Caco-2 (cell line): ENCODE measurements at places on chromosomes 1 and 21.

- no peak for DNase-seq
Measured at GRCh38 chr1:78619803-78620579, at the start of gene IFI44L. Gene IFI44L (plus strand): TSS chr1:78620448. CDS start chr1:78627916, 7,468 bp downstream.

- DNase-seq = no peak
Measured at GRCh38 chr1:237287876-237288521, 246.0 kb downstream of the RYR2 start.

DNA sequence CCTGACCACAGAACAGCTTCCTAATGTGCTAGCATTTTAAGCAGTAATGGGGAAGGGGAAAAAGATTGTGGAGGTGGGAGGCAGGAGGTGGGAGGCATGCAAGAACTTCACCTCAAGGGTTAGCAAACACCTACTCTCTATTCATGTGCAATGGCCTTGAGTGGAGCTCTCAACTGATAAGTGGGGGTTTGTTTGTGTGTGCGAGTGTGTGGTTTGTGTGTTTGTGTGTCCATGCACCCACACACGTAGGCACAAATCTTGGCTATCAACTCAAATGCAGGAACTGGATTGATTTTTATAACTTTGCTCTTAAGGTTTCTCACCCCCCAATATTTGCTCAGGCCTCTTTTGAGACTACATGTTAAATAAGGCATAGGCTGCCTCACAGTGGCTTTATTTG lies 78.6 kb downstream of the SYT6 start:
- no peak for DNase-seq

GRCh38 chr1:79082233-79082632 lies 75.7 kb upstream of the ADGRL4 start:
- no peak for DNase-seq

DNA sequence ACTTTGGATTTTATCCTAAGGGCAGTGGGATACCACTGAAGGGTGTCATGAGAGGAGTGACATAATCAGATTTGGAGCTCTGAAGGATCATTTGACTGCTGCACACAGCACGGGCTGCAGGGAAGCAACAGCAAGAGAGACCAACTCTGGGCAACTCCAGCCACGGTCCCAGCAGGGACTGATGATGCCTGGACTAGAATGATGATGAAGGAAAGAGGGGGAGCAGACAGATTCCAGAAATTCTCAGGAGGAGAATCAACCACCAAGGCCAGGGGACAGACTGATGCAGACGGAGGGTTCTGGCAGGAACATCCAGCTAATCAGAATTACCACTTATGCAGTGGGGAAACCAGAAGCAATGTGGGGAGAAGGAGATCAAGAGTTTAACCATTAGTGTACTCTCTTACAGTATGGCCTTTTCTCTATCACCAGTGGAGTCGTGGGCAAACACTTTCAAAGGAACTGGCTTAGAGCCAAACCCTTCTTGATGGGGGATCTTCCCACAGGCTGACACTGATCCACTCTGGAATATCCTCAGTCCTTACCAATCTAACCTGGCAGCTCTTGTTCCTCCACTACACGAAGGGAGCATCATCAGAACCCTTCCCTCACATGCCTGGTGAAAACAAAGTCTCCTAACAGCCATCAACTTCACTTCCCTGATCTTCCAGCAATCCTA lies 3.3 kb downstream of the URB1 start:
- DNase-seq = no peak

DNA sequence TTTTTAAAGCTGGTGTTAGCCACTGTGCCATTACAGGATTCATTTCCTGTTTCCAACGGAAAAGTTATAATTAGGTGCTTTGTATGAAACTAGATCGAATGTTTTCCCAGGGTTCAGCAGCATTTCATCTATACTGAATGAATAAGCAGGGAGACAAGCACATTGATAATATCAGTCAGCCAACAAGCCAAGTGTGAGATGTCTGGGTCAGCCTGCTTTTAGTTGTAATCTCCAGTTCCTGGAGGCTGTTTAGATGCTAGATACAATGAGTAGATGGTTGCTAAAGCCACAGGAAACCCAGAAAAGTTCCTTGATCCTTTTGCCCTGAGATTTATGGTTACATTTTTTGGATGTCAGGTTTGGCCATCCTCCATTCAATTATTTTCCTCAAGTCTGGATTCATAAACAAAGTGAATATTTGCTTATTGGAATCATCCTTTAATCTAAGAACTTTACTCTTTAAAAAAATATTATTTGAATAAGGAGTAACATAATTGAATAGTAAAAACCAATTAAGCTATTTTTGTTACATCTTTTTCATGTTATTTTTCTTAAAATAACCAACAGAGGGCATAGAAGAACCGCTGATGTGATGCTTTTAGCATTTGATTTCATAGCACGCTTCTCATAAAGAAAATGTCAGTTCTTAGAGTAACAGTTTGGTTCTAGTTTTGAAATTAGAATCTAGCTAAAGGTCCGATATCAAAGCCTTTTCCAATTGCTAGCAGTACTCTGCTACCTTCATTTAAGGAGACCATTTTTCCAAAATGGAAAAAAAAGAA lies 76.6 kb downstream of the HSPA13 start:
- no peak for DNase-seq

DNA sequence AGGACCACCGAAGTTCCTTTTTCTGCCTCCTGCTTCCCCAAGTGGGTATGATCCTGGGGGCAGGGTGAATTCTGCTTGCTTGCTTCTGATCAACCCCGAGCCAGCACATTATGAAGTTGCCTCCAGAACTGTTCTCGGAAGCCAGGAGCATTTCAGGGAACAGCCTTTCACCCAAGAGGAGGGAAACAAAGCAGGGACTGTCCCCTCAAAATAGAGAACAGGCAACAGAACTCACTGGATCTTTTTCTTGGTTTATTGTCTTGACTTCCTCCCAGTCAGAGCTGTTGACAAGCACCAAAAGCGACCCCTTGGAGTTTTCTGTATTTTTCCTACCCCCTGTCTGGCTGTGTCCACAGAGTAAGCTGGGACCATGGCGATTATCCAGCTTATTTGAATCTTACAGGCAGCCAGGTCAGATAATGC lies 258.3 kb upstream of the SGIP1 start:
- DNase-seq = no peak

DNA sequence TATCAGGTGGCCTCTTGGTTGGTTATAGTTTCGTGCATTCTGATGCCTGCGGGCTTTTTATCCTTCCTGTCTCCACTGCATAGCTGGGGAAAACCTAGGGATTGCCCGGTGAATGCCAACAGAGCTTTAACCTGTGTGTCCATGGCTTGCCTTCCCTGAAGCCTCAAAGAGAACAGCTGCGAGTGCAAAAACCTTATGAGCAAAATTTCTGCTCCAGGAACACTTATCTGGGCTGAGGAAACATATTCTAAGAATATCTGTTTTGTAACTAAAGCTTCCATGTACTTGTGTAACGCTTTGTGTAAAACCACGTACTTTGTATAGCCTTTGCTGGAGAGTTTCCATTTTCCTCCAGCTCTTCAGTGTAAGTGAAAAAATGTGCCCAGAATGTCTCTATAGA lies 7.2 kb downstream of the CNST start:
- DNase-seq = no peak

- DNase-seq = no peak
Measured at GRCh38 chr1:159779403-159779851, 1.3 kb upstream of the DUSP23 start.

GRCh38 chr21:14923468-14923867 lies 141.3 kb downstream of the NRIP1 start:
- DNase-seq = no peak

- no peak for DNase-seq
Measured at GRCh38 chr1:233565313-233565712, 48.6 kb upstream of the KCNK1 start.

GRCh38 chr1:41102653-41103052 lies 81.1 kb upstream of the SLFNL1 start:
- no peak for DNase-seq

DNA sequence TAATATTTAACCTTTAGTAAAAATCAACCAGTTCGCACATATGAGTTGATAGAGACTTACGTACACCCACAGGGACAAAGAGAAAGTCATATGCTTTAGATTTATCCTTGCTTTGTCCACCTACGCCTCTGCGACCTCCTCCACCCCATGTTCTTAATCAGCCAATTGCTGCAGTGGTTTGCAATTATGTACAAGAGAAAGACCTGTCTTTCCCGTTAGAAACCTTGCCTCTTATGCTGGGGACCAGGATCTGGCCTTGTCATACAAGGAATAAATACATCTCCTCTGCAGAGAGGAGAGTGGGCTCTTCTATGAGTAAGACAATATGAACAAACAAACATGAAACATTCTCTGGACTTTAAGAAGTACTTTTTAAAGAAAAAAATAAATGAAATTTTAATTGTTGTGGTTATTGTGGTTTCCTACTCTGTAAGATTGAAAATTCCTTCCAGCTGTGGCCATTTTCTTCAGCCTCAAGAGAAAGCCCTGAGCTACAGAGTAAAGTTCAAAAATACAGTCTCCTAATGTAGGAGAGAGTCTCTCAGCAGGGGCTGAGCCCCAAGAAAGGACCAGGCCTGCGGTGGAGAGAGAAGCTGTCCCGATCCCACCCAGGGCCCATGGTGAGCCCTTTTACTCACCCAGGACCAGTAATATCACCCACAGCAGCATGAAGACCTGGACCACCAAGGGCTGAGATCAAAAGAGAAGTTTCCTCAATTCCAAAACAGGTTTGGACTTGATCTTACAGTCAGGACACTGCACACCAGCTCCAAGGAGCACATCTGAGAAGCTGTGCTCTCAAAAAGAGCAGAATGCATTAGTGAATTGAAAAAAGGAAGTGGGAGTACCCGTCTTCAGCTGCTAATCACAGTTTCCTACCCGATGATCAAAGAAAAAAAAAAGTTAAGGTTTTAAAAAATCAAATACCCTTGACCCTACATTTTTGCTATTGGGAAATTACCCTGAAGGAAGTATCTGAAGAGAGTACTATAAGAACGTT lies at the start of gene FCRL5:
Gene FCRL5, minus strand, starts transcription at position 822 of the 1,000 bp plus-strand sequence. Its CDS starts 153 bp downstream, at position 669.
- no peak for DNase-seq

DNA sequence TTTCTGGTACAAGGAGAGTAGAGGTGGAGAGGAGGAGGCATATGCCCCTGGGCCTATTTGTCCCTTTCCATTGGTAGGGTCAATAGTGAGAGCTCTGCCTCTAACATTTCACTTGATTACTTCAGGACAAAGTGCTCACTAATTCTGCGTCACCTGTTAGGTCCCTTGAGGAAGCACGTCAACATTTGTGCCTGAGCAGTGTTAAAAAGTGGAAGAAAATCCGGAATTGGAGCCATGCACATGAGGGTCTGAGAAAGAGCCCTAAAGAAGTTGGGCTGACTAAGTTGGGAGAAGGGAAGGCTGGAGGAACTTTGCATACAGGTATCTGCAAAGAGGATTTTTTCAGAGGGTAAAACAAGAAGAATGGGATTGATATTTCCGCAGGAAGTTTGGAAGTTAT lies 1.9 kb downstream of the SLC25A44 start:
- no peak for DNase-seq

GRCh38 chr1:52266507-52266906 lies 99.5 kb downstream of the CC2D1B start:
- DNase-seq = no peak

DNA sequence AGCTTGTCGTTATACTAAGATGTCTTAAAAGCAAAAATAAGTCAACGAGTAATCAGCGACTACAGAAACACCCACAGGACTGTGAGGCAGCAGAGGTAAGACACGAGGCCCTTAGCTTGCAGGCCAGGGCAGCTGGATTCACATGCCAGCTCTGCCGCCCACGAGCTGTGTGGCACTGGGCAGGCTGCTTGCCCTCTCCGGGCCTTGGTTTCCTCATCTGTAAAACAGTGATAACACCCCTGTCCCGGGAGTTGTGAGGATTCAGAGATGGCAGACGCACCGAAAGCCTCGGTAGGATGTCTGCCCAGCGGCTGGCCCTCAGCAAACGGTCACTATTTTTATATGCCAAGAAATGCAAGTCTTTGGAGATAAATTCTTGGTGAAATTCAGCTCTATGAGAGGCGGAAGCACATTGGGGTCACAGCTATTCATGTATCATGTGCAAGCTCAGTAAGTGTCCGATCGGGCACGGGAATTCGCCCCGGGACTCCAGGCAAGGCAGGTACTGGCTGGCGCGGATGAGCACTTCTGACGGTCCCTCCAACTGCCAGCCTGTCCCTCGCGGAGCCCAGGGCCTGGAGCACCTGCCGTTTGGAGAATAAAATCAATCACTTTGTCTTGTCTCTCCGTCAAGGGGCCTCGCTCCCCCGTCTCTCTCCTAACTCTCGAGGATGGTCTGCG lies 1.1 kb downstream of the C2CD2 start:
- DNase-seq = no peak

- no peak for DNase-seq
Measured at GRCh38 chr1:167825419-167826079, 88.4 kb downstream of the ADCY10 start.

DNA sequence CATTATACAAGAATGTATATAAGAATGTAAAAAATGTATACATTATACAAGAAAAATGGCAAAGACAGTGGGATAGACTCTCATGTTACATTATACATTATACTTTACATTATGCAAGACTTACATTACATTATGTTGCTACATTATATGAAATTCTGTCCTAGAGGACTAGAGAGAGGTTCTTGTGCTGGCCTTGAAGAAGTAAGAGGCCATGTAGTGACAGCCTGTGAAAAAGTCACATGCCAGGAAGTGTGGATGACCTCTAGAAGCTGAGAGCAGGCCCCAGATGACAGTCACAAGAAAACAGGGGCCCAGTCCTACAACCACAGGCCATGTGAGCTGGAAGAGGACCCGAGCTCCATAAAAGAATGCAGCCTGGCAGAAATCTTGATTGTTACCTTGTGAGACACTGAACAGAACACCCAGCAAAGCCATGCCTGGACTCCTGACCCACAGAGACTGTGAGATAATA lies 30.5 kb upstream of the AHCYL1 start:
- no peak for DNase-seq

DNA sequence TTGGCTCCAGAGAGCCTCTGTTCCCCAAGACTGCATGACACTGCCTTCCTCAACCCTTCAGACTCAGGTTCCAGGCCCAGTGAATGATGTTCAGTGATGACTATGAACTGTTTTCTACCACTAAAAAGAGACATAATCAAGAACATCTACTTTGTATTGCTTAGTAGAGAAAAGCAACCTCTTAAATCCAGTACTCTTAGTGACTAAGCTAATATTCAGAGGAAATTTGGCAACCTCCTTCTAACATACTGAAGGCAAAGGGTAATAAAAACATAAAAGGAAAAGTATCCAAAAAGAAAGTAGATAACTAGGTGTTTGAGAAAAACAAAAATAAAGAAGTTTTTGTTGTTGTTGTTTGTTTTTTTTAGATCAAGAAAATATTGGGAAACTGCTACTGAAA lies 153.3 kb upstream of the RUNX1 start:
- no peak for DNase-seq

- DNase-seq = no peak
Measured at GRCh38 chr1:24175033-24175755, 11.9 kb downstream of the IFNLR1 start.

GRCh38 chr1:208198236-208198635 lies 45.9 kb downstream of the PLXNA2 start:
- DNase-seq = no peak

- no peak for DNase-seq
Measured at GRCh38 chr1:79204779-79205479, 198.4 kb upstream of the ADGRL4 start.

DNA sequence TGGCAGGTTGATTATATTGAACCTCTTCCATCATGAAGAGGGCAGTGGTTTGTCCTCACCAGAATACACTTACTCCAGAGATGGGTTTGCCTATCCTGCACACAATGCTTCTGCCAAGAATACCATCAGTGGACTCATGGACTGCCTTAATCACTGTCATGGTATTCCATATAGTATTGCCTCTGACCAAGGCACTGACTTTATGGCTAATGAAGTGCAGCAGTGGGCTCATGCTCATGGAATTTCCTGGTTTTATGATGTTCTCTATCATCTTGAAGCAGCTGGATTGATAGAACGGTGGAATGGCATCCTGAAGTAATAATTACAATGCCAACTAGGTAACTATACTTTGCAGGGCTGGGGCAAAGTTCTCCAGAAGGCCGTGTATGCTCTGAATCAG lies 16.6 kb upstream of the GBP6 start:
- no peak for DNase-seq
